ENCODE measurements at places on chromosomes 5 and 9. TPM values are rescaled to one million over a fixed set of nuclear protein-coding genes. Genes with fewer than 3 reads are reported as not detected.

PCA3 gene
- total RNA-seq, result not detected

IL13 gene
- not detected for total RNA-seq

DNA sequence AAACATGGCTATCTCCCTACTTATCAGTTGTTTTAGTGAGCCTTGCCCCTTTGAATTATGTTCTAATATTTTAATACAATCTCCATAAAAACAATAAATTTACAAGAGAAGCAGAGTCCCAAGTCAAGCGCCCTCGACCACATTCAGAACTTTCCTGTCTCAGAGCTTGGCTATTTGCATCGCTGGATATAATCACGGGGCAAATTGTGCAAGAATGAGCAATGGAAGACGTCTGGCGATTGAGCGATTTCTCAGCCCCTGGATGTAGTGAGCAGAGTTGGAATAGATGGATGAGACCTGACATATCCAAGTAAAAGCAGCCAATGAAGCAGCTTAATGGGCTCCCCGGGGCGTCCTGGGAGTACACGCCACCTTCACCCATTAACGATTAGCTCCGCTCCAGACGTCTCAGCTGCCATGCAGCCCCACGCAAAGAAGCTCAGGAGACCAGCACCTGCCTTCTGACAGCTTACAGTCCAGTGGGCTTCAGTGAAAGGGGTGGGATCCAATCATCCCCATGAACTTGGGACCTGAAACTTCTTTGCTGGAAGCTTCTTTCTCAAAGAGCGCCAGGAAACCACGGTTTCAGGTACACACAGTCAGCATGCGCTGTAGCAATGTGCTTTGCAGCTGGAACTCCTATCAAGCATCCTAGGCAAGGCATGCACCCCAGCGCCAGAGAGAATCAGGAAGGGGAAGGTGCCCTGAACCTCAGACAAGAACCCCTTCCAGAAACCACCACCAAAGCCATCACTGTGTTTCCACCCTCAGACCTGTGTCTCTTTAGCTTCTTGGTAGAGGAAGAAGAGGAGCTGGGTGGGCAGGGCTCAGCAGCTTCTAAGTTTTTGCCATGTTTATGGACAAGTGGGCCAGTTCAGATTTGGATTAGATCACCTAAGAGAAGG lies 92.0 kb upstream of the IRX4 start:
- no peaks in the 10 kb centered on the region for H3K4me1 ChIP-seq
- H3K27me3 ChIP-seq, result no peaks in the 10 kb centered on the region
- H3K36me3 ChIP-seq, result no peaks in the 10 kb centered on the region

GRCh38 chr9:137482094-137482781 lies 23.1 kb upstream of the NSMF start:
- H3K4me3 ChIP-seq, result no peak overlapping the region
- no peaks in the 10 kb centered on the region for H3K27me3 ChIP-seq
- no peak overlapping the region for H3K27ac ChIP-seq
- no peaks in the 10 kb centered on the region for H3K36me3 ChIP-seq
- peaks cover 12% of the 10 kb centered on the region for H3K4me1 ChIP-seq

DNA sequence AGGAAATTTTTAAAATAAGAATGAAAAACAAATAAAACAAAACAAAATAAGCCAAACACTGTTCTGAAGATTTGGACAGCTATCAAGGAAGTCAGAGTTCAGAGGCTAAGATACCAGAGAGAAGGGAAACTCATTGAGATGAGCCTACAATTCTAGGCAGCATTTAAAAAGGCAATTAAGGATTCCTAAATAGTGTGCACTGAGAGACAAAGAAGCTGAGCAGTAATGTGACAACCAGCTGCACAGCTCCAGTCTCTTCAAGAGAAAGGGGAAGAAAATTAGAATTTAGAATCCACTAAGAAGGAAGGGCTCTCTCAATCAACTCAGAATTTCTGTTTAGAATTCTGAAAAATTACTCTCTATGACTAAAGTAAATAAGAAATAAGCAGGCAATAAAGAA lies 246.7 kb upstream of the COX7C start:
- H3K36me3 ChIP-seq, result no peaks in the 10 kb centered on the region
- no peaks in the 10 kb centered on the region for H3K4me1 ChIP-seq
- H3K27ac ChIP-seq, result no peak overlapping the region
- no peaks in the 10 kb centered on the region for H3K27me3 ChIP-seq

DNA sequence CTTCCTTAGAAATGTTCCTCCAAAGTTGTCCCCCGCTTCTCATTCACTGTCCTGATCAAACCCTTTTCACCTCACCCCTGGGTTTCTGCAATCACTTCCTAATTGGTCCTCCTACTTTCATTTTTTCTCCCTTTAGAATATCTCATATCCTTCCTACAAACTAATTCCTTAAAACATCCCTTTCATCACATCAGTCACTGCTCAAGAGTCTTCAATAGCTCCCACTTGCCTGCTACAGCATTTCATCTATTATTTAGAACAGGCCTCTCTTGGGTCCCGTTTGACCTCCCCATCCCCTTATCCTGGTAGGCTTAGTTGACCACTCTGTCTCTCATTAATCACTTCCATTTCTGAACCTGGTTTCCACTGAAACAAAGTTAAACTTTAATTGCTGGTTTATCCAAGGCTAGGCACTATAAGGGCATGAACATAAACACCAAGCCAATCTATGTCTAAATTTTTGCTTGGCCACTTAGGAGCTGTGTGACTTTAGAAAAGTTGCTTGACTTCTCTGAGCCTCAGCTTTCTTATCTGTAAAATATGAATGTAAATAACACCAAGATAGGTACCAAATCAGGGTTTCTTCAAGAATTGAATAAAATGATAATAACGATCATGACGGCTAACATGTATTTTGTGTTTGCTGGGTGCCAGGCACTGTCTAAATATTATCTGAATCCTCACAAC lies 202.1 kb upstream of the WWC1 start:
- no peaks in the 10 kb centered on the region for H3K27me3 ChIP-seq
- H3K27ac ChIP-seq, result no peak overlapping the region
- H3K4me1 ChIP-seq, result peaks cover 20% of the 10 kb centered on the region
- H3K4me3 ChIP-seq, result no peak overlapping the region

DNA sequence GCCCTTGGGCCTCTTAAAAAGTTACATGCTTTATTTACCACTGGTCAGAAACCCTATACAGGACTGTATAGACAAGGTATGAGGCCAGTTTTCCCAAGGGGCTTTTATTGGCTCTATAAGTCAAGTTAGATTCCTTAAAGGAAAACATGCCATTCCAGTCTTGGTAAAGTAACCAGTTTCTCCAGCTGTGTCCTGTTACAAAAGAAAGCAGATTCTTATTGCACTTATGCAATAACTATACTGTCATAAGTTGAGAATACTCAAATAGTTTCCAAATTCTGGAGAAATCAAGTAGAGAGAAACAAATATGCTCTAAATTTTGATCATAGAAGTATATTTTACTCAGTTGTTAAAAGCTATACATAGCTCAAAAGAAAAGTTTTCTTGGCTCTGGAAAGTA lies 47.2 kb downstream of the PTGS1 start:
- H3K27ac ChIP-seq, result no peak overlapping the region
- no peak for DNase-seq
- no peaks in the 10 kb centered on the region for H3K4me1 ChIP-seq
- no peak overlapping the region for H3K4me3 ChIP-seq
- H3K36me3 ChIP-seq, result no peaks in the 10 kb centered on the region
- no peaks in the 10 kb centered on the region for H3K27me3 ChIP-seq

All from tibial nerve (tissue), 4 donors.